ENCODE measurements at places on chromosomes 7 and 10.

GRCh38 chr7:139721821-139722220 lies 56.0 kb downstream of the HIPK2 start:
- no peak for DNase-seq

DNA sequence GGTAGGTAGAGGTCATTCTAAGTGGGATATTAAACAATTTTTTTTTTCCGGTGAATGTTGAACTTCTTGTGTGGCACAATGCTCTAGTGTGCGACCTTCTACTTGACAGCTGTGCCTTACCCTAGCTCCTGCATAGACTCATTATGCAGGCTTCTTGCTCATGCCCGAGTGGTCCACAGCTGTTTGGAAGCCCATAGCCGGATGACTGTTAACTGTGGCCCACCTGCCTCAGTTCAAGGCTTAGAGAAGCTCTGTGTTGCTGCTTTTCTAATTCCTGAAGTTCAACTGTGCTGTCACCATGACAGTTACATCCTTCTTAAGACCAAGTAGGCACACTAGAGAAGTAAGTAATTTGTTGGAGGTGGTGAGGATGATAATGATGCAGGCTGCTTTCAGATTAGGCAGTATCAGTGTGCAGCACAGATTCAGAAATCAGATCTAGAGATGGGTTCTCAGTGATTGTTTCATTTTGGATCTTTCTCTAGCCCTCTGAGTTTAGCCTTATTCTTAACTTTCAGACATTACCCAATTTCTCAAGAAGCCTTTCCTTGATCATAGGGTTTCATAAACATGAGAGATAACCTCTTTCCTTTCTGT lies 278.4 kb downstream of the PHF14 start:
- no peak for DNase-seq

- DNase-seq, result no peak
Observed at GRCh38 chr7:122691569-122692235, 7.2 kb downstream of the RNF133 start.

DNA sequence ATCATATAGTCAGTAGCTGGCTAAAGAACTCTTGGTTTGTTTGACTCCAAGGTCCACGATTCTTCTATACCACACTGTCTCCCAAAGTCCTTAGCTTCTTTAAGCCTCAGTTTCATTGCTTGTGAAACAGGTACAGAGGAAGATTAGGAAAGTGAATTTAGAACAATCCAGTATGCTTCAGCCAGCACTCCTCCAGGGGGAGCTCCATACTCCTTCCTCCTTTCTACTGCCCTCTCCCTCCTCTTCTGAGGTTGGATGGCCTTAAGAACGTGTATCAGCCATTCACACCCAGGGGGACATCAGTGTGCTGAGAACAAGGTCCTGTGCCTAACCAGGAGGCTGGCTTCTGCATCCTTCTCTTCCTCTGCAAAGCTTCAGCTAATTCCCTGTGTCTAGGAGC lies 54.8 kb upstream of the CALD1 start:
- DNase-seq, result no peak

GRCh38 chr10:62992145-62992721 lies 140.9 kb upstream of the NRBF2 start:
- DNase-seq, result no peak

- no peak for DNase-seq
Observed at GRCh38 chr7:80600046-80600445, 38.4 kb upstream of the CD36 start.

- DNase-seq, result no peak
Observed at GRCh38 chr7:70775570-70776156, 356.3 kb upstream of the GALNT17 start.

DNA sequence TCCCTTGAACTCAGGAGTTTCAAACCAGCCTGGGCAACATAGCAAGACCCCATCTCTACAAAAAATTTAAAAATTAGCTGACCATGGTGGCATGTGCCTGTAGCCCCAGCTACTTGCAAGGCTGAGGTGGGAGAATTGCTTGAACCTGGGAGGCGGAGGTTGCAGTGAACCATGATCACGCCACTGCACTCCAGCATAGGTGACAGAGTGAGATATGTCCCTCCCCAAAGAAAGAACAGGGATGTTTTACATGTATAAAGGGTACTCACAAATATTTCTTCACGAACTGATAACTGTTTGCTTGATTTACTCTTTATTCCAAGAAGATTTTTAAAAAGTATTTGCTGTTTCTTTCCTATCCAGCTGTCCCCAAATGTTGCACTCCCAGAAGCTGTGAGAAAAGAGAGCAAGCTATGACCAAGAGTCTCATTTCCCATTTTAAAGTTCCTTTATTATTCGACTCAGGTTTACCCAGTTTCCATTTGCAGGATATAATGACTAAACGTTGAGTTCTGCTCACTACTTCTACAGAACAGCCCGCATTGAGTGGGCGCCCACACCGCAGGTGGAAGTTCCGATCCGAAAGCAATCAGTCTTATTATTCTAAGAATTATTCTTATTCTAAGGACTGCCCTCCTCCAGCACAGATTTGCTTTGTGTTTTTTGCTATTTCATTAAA lies 90.7 kb downstream of the APBB1IP start:
- DNase-seq, result no peak

- no peak for DNase-seq
Observed at GRCh38 chr10:61128196-61128595, 184.2 kb upstream of the RHOBTB1 start.

DNA sequence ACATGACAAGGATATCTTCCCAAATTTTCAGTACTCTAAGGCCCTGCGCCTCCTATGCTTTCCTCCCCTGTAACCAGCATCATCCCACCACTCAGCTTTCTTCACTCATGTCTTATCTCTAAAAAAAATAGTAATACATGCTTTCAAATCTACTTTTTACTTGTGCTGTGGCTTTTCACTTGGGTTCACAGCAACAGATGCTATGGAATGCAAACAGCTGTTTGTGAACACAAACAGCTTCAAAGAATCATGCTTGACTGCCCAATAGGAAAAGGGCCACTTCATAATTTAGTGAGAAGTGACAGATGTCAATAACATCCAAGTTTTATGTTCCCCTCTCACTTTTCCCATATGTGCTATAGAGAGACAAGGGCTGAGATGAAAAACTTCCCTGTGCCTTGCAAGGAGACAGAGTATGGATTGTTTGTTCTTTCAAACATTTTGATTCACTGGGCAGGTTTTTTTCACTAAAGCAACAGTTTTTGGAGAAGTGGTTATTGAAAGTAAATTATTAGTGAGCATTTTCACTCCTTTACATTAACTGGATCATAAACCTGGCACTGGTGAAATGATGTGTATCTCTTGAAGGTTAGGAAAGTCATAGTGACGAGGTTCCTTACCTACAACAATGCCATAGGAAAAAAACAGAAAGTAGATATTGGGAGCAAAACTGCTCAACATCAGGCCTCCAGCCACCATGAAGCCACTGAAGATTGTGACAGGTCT lies 37.3 kb downstream of the SLC16A9 start:
- DNase-seq, result no peak

DNA sequence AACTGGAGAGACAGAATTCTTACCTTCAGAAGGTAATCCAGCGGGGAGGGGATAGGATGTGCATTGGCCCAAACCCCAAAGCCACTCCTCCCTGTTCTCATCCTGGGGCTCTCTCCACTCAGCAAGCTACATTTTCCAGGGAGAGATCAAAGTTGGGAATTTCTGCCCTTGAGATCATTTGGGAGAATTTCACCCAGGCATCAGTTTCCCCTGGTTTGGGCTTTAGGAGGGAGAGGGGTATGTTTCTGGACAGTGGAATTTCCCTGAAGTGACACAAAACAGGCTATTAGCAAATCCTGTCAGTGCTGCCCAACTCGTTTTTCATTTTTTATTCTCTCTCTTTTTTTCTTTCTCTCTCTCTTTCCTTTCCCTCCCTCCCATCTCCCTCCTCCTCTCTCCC lies 35.7 kb downstream of the CYP17A1 start:
- no peak for DNase-seq

GRCh38 chr7:111541067-111541466 lies 21.2 kb downstream of the IMMP2L start:
- no peak for DNase-seq

DNA sequence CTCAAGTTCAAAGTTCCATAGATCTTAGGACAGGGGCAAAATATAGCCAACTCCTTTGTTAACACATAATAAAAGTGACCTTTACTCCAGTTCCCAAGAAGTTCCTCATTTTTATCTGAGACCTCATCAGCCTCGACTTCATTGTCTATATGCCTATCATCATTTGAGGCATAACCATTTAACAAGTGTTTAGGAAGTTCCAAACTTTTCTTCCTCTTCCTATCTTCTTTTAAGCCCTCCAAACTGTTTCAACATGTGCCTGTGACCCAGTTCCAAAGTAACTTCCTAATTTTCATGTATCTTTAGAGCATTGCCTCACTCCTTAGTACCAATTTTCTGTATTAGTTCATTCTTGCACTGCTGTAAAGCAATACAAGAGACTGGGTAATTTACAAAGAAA lies 569.1 kb downstream of the ANKRD7 start:
- DNase-seq, result no peak

DNA sequence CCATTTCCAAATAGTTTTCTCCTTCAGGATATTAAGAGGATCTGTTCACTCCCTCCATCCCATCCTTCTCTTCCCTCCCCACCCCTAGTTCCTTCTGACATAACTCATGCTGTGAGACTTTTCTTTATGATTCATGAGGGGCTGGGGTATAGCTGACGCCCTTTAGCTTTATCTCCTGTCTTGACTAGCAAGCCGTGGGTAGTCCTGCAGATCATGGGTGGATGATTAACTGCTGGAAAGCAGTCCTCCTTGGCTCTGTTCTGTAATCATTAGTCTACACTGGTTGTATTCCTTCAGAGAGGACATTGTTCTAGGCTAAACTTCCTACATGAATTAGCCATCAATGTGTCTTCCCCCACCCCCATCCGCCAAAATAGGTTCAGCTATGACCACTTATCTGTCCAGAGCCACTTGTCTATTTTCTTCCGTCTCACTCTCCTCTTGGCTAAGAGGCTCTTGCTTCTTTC lies 135.4 kb downstream of the LRRC4 start:
- no peak for DNase-seq

DNA sequence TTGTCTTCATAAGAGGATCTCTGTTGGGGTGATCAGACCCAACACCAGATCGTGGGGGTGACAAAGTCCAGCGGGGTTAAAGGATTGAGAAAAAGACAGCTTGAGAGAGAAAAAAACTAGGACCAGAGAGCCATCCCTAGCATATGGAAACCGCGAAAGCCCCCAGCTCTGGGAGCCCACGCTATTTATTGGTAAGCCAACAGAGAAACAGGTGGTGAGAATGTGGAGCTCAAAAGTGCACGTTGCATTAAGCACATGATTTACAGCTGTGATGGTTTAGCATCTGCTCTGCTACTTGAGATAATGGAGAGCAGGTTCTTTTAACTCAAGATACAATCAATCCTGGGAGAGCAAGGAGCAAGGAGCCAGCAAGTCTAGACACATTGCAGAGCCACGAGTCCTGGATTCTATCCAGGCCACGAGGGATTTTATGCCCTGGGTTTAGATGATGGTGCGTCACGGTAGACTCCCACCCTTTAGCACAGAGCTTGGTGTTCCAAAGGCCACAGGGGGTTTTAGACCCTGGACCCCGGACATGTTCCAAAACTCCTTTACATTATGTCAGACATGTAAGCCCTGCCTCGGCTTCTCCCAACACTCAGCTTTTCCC lies 755.2 kb upstream of the SORCS1 start:
- no peak for DNase-seq

DNA sequence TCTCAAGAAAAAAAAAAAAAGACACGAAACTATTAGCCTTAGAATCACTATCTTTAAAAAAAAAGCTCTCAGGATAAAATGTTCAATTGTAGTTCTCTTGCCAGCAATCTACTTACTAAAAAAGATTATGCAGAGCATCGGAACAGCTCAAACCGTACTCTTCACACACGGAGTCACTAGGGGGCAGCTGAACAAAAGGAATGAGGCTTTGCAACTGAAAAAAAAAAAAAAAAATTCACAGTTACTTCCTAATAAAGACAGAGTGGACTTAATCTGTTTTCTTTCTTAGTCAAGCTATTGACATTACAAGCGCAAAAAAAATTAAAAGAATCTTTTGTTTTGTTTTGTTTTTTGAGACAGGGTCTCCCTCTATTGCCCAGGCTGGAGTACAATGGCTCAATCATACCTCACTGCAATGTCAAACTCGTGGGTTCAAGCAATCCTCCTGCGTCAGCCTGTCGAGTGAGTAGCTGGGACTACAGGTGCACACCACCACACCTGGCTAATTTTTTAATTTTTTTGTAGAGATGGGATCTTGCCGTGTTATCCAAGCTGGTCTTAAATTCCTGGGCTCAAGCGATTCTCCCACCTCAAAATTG lies 11.5 kb downstream of the PMS2 start:
- peak; percentile 46 for DNase-seq

GRCh38 chr10:117900280-117900679 lies 146.5 kb downstream of the RAB11FIP2 start:
- DNase-seq, result no peak
